ENCODE measurements at places on chromosomes 3 and 15.
A peak's percentile ranks its signal among the peaks of the same experiment; 100 is the strongest.

DNA sequence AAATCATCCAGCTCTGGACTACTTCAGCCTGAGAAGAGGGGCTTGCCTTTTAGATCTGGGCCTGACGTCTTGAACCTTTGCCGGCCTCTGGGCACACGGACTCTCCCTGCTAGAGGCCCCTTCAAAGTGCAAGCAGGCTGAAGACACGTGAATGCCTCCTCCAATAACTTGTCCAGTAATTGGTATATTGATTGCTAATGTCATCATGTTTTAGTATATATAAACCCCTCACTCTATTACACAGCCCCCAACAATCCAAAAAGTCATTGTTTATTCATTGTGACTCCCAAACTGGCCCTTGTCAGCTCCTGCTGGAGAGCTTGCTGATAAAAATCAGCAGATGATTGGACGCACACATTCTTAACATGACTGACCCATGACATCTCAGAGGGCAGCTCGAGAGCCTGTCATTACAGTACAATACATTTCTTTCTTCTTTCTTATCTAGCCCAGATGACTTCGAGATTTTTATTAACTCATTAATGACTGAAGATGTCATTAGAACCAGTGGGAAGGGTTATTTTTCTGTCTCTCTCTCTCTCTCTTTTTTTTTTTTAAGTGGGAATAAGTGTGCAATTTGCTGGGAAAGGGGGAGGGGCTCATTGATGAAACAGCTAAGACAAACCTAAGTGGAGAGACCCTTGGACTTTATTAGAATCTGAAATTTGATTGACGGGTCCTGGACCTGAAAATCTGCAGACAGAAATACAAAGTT is 65.5 kb upstream of the NR2F2 start:
- peak; percentile 65 for DNase-seq

- DNase-seq, result no peak
These were observed 22.3 kb downstream of the CAND2 start for GRCh38 chr3:12818773-12819172.

DNA sequence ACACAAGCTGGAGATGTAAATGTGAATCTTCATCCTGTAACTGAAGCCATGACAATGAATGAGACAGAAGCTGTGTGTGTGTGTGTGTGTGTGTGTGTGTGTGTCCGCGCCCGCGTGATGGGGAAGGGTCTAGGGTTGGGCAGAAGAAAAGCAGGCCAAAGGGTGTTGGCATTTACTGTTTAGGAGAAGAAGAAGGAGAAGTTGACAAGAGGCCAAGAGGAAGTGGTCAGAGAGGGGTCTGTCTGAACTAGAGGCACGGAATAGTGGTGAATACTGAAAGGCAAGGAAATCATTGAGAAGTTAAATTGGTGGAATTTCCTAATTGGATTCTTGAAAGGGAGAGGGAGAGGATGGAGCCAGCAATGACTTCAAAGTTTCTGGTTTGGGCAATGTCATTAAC is 5.6 kb upstream of the NCEH1 start:
- DNase-seq, result no peak

- DNase-seq, result peak; percentile 56
These were observed 96.2 kb upstream of the NR2F2 start for GRCh38 chr15:96234109-96234892.

GRCh38 chr15:34952481-34952880 is 17.1 kb downstream of the AQR start:
- DNase-seq, result peak; percentile 34

DNA sequence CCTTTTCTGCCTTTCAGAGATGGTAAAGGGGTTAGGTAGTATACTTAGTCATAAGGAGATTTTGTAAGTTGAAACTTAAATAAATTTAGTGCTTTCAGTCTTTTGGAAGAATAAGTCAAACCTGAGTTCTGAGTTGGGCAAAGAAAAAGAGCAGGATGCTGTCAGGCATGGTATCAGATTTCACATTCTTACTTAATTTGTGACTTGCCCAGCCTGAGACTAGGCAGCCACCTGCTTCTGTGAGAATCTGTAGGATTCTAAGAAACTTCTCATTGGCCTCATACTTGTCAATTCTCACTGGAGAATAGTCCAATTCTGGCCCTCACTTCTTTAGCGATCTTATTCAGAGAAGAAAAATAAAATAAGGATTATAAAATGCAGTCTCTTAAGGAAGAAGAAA is 577.5 kb downstream of the DIPK2A start:
- peak; percentile 16 for DNase-seq

DNA sequence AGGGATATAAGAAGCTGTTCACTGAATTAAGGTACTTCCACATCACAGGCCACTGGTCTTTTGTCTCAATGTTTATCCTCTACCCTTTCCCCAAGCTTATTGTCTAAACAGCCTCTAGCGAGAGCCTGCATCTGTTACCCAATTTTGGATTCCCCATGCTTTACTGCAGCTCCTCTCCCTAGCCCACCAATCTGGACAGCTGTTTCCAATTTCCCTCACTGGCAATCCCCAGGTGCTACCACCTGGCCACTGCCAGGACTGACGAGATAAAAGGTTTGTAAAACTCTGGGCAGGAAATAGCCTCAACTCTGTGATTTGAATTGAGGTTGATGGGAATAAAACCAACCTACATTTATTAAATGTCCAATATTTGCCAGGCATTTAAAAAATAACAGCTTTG is 58.0 kb upstream of the TEX9 start:
- no peak for DNase-seq

- DNase-seq, result no peak
These were observed 29.9 kb upstream of the GOLGA8B start for GRCh38 chr15:34613301-34613700.

- peak; percentile 54 for DNase-seq
These were observed 225.9 kb upstream of the C2CD4B start for GRCh38 chr15:62390791-62391640.

GRCh38 chr3:68210635-68211034 is 556.2 kb upstream of the SUCLG2 start:
- no peak for DNase-seq

DNA sequence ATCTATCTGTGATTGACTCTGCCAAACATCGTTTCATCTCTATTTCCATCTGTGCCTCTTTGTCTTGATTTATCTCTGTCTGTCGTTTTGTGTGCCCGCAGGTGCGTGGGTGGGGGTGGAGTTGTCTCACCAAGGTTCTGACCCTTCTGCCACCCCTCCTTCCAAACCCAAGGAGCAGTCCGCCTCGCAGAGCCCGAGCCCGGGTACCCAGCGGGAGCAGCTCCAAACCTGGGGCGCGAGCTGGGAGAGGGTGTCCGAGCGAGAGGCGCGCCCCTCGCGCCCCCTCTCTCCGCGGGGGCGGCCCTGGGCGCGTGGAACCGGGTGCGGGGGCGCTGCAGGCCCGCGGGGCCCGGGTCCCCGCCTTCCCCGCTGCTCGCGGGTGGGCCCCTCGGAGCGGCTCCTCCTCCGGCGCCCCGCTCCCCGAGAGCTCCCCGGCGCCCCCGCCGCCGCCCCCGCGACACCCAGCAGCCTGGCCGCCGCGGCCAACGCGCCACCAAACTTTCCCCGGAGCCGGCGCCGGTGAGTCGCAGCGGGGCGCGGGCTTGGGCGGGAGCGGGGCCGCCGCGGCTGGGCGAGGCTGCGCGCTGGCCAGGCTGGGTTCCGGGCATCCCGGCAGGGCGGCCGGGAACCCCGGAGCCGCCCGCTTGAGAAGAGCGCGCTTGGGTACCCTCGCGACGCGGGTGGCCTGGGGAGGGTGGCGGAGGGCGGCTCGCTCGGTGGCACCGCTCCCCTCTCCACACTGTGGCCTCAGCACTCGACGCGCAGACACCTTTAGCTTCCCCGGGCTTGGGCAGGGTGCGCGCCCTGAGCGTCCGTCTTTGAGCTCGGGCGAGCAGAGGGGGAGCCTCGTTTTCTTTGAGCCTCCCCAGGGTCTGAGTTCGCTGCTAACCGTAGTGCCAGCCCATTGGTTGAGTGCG is at the start of gene HRH1:
TSS of gene HRH1 (plus strand) at position 458 of the 917 bp plus-strand sequence. CDS start 104,545 bp downstream, outside the sequence.
- no peak for DNase-seq

DNA sequence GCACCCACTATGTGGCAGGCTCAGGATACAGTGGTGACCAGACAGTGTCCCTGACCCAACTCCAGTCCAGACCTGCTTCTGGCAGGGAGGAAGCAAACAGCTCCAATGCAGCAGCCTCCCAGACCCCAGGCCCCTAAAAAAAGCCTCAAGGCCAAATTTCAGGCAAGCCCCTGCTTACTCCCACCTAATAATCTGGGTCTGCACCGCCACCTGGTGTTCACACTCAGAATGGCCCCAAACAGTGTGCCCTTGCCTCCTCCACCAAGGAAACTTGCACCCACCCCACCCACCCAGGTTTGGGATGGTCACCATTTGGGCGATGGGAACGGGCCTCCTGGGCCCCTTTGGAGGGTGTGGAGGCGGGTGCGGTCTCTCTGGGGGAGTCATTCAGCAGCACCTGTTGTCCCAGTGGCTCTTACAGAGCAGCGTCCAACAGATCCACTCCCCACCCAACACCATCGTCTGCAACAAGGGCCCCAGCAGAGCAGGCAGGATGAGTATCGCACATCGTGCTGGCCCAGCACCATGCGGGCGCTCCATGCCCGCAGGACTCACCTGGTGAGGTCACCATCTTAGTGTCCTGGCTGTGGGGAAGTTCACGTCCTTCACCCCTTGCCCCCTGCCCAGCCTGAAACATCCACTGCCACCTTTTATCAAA is 17.3 kb downstream of the C3orf18 start:
- peak; percentile 59 for DNase-seq

DNA sequence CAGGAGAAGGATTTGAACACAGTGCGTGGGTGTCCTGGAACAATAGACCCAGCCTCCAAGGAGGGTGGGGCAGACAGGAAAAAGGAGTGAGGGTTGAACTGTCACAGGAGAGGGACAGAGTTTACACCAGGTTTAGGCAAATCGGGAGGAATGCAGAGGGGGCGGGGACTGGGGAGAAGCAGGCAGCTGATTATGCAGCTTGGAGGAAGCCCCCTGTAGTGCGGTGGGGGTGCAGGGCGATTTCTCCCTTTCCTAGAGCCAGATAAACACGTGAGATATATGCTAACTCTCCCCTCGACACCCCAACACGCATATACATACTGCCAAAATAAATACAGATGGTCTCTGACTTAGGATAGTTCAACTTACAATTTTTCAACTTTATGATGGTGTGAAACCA is 108.6 kb upstream of the PRR20G start:
- no peak for DNase-seq

- peak; percentile 81 for DNase-seq
These were observed 147.6 kb downstream of the IL20RB start for GRCh38 chr3:137105277-137105977.

- no peak for DNase-seq
These were observed 7.6 kb downstream of the TF start for GRCh38 chr3:133753779-133754164.

DNA sequence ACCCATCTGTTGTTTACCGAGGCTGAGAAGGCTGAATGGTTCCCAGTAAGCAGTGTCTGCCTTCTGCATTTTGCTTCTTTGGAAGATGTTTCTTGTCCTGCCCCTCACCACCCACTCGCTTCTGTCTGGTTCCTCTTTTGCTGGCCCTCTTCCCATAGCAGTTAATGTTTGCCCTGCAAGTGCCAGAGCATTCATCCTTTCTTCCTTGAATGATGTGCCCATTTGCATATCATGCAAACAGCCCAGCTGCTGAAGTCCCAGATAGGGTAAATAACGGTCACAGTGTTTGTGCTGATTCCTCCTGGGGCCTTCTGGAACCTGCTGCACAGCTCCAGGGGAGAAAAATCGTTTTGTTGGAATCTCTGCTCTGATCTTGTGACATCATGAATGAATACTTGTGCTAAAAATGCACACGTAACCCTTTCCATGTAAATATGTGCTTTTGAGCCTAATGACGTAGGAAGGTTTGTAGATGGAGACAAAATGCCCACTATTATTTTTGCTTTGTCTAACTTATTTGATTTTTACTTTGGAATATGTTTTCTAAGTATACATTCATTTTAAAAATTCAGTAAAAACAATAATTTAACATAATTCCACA is 381.0 kb downstream of the SOX2 start:
- no peak for DNase-seq

- peak; percentile 9 for DNase-seq
These were observed 210.8 kb downstream of the STT3B start for GRCh38 chr3:31743331-31744089.

DNA sequence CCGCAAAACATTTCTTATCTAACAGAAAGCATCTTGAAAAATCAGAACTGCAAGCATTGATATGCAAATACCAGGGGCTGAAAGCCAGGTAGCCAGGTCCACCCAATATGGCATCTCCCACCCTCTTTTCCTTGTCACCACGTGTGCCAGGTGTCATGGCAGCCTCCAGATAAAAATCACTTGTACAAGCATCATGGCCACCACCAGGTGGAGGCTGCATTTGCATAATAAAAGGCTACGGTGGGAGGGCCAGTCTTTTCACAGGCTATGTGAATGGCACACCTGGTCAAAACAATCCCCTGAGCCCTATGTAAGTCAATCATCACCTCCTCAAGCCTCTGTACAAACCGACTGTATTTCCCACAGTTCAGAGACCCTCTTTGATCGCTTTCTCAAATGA is 1233.1 kb upstream of the ALCAM start:
- DNase-seq, result no peak

- no peak for DNase-seq
These were observed 423.2 kb downstream of the PYDC2 start for GRCh38 chr3:191884132-191884531.
